ENCODE measurements at places on chromosomes 1 and 21.

DNA sequence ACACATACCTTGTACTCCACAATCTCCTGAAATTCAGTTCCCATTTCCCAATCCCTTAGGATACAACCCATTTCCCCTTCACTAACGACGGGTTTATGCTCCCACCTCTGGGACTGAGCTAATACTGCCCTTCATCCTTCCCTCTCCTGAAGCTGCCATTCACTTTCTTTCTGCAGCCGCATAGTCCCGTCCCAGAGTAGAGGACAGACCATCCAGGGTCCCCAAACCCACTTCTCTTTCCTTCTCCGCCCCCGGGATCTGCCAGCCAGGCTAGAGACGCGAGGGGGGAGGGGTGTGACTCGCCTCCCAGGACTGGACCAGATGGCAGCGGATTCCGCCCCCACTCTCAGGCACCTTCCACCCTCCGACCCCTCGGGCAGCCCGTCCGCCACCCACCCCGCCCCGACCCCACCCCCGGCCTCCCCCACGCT lies 679 bp downstream of the ABL2 start:
- peak overlapping the region; percentile 62 for H3K27ac ChIP-seq
- no peaks in the 10 kb centered on the region for H3K27me3 ChIP-seq
- peak overlapping the region; percentile 87 for H3K4me3 ChIP-seq
- H3K36me3 ChIP-seq = peaks cover 2% of the 10 kb centered on the region

DNA sequence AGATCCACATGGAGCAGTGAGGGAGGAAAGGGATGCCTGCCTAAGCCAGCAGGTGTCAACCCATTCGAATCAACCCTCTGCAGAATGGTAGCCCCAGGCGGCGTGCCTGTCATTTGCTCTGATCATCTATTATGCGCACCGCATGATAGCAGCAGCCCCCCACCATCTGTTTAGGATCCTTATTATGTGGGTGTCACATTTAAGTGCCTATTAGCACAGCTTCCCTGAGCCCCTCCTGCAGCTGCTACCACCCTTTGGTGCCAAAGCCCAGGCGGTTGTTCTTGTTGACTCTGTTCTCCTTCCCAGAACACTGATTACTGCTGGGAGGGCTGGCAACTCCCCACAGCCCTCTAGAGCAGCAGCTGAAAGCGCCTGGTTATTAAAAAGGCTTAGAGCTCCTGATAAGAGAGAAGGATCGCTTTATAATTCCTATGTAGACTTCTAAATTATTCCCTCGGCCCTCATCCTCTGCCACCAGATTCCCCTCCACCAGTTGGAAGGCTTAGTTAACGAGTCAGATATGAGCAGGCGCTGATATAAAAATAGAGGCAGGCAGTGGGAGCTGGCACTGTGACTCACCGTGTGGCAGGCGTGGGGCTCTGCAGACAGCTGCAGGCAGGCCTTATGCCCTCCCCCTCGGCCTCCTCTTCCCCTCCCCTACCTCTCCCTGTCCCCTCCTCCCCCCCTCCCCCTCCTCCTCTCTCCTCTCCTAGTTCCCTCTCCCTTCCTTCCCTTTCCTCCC lies 23.0 kb downstream of the ACTA1 start:
- DNase-seq = peak; percentile 42
- peak overlapping the region; percentile 62 for H3K27ac ChIP-seq
- H3K4me1 ChIP-seq = peaks cover 29% of the 10 kb centered on the region
- H3K4me3 ChIP-seq = peak overlapping the region; percentile 47
- H3K27me3 ChIP-seq = peaks cover 54% of the 10 kb centered on the region
- H3K36me3 ChIP-seq = no peaks in the 10 kb centered on the region

GRCh38 chr21:42279341-42279871 lies 35.8 kb downstream of the TFF3 start:
- H3K27me3 ChIP-seq = no peaks in the 10 kb centered on the region
- no peaks in the 10 kb centered on the region for H3K4me1 ChIP-seq
- no peak overlapping the region for H3K27ac ChIP-seq
- DNase-seq = no peak

GRCh38 chr1:216739793-216740192 lies 16.6 kb upstream of the ESRRG start:
- no peak for DNase-seq
- no peak overlapping the region for H3K4me3 ChIP-seq
- H3K27ac ChIP-seq = no peak overlapping the region
- no peaks in the 10 kb centered on the region for H3K27me3 ChIP-seq

DNA sequence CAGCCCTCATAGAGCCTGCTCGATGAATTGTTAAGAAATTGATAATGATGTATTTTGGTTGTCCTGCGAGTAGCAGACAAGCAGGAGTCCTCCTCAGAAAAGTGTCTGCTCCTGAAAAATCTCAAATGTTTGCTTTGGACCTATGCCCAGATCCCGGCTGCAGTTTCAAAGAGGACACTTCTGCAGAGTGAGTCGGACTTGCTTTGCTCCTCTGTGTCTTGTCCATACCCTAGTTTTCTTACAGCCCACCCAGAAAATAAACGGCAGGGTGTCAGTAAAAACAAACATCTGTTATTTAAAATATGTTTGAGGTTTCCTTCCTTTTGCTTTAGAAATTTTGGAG lies 2.8 kb downstream of the S100A10 start:
- peaks cover 74% of the 10 kb centered on the region for H3K4me1 ChIP-seq
- H3K27me3 ChIP-seq = no peaks in the 10 kb centered on the region
- H3K4me3 ChIP-seq = peak overlapping the region; percentile 99
- peak overlapping the region; percentile 16 for H3K27ac ChIP-seq
- peaks cover 64% of the 10 kb centered on the region for H3K36me3 ChIP-seq

DNA sequence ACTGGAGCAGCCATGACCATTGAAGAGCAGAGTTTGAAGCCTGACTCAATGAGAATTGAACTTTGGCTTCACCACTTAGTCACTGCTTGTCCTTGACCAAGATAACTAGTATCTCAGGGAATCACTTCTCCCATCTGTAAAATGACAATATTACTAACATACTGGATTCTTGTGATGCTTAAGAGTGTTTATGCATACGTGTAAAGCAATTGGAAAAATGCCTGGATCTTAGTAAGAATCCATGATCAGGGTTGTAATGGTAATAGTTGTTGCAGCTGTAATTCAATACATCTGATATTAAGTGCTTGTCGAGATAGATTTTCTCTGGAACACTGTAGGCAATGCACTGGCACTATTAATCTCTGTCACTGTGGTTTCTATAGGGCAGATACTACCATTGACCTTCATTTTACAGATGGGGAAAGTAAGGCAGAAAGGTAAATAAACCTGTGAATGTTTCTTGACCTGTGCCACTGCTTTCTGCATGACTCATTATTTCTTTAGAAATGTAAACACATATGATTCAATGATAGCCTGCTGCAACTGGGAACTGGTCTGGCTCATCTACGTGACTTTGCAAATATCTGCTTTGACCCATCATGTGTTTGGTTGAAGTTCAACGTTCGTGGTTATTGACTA lies 662.5 kb downstream of the PLA2G4A start:
- no peak for DNase-seq
- no peaks in the 10 kb centered on the region for H3K27me3 ChIP-seq
- H3K4me3 ChIP-seq = no peak overlapping the region
- no peaks in the 10 kb centered on the region for H3K36me3 ChIP-seq
- no peaks in the 10 kb centered on the region for H3K4me1 ChIP-seq

GRCh38 chr1:91080650-91081049 lies 58.8 kb upstream of the ZNF644 start:
- no peak overlapping the region for H3K4me3 ChIP-seq
- DNase-seq = no peak
- H3K4me1 ChIP-seq = no peaks in the 10 kb centered on the region
- no peak overlapping the region for H3K27ac ChIP-seq
- no peaks in the 10 kb centered on the region for H3K36me3 ChIP-seq
- H3K27me3 ChIP-seq = peaks cover 2% of the 10 kb centered on the region

DNA sequence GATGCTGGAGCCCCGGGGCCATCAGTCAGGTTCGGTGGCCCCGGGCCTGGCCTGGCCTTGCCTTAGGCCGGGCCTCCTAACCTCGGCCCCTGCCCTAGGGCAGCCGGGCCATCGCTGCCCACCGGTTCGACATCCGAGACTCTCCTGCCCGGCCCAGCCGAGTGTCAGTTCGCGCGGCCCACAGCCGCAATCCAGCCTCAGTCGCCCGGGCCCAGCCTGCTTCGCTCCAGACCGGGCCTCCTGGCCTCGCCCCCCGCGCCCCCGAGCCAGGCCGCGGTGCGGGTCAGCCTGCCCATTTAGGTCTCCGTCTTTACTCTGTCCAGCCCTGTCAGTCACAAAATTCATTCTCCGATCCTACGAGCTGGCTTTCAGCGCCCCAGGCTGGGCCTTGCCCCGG lies 777 bp downstream of the LRRC41 start:
- DNase-seq = peak; percentile 38
- peaks cover 41% of the 10 kb centered on the region for H3K4me1 ChIP-seq
- H3K36me3 ChIP-seq = peaks cover 19% of the 10 kb centered on the region

- H3K4me3 ChIP-seq = no peak overlapping the region
- H3K36me3 ChIP-seq = peaks cover 9% of the 10 kb centered on the region
- DNase-seq = no peak
- no peak overlapping the region for H3K27ac ChIP-seq
- H3K4me1 ChIP-seq = no peaks in the 10 kb centered on the region
- H3K27me3 ChIP-seq = peaks cover 20% of the 10 kb centered on the region
Measured at GRCh38 chr1:54826226-54826816, 25.2 kb upstream of the TTC22 start.

DNA sequence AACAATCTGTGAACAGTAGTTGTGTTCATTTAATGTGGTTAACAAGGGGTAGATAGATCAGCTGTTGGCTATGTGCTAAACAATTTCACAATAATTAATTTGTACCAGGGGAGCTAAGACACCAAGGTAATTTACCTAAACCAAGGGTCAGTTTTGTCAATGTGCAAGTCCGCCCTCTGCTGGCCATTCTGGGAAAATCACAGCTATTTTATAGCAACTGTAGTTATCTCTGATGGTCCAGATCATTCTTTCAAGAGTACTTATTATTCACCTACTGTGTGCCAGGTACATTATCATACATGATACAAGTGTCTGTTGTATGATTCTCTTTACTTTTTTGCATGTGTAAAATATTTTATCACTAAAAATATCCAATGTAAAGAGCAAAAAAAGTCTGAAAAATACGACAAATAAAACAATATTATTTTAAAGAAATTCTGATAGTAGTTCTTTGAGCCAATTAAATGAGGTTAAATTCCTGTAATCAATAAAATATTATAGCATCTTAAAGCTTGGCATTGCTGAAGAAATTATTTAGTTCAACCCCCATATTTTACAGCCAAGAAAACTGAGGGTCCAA lies 312.3 kb upstream of the FAM78B start:
- H3K27ac ChIP-seq = no peak overlapping the region
- DNase-seq = peak; percentile 70
- no peak overlapping the region for H3K4me3 ChIP-seq
- no peaks in the 10 kb centered on the region for H3K36me3 ChIP-seq
- no peaks in the 10 kb centered on the region for H3K4me1 ChIP-seq
- no peaks in the 10 kb centered on the region for H3K27me3 ChIP-seq

DNA sequence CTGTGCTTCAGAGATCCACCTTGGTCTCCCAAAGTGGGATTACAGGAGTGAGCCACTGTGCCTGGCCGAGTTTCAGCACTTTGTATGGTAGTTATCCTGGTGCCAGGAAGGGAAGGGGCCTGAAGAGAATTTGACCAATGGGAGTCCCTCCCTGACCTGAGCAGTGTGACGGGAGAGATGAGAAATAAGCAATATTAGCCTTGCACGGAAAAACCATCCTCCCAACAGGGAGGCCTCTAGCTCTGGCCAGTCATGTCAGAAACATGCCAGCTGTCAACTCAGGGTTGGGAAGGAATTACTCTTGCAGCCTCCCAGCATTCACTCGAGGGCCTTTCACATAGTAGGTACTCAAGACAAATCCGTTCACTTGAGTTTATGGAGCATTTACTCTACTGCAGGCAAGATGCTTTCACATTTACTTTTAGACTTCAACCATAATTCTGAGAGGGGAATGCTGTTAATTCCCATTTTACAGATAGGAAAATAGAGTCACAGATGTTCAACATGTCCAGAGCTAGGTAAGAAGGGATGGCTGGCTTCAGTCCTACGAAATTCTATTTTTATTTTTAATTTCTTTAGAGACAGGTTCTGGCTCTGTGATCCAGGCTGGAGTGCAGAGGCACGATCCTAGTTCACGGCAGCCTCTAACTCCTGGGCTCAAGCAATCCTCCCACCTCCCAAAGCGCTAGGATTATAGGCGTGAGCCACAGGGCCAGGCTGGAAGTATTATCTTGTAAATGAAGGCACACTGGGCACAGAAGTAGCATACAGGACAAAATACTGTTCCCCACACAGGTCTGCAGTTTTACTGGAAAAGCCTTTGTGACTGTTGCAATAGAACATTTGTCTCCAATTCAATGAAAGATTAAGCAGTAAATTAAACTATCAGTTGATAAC lies 3.2 kb upstream of the ATP13A2 start:
- H3K27me3 ChIP-seq = peaks cover 4% of the 10 kb centered on the region
- no peak overlapping the region for H3K27ac ChIP-seq
- peaks cover 20% of the 10 kb centered on the region for H3K36me3 ChIP-seq
- H3K4me1 ChIP-seq = peaks cover 50% of the 10 kb centered on the region
- no peak for DNase-seq

DNA sequence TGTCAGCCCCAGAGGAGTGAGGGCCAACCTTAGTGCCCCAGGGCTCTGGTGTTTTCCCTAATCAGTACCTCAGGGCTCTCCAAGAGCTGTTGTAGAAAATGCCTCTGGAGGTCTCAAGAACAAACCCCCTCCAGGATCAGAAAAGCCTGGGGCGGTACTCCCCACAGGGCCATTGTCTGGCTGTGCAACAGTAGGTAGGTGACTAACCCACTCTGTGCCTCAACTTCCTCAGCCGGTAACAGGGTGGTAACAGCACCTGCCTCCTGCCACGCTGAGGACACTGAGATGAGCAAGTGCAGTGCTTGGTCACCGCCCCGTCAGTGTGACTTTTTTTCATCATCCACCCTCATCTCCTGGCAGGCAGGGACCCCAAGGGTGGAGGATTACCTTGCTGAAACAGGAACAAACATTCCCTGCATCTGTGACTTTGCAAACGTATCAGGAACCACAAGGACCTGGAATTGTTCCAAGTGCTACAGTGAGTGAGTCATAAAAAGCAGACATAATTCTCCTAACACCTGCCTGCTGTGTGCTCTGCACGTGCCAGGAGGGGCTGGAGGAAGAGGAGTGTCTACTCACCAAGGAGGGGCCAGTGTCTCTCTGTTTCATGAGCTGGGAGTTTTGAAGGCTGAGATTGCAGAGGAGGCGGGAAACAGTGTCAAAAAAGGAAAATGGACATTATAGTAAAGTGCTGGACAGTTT lies 440.8 kb downstream of the NPHP4 start:
- H3K27ac ChIP-seq = no peak overlapping the region
- H3K27me3 ChIP-seq = peaks cover 2% of the 10 kb centered on the region
- no peak for DNase-seq
- no peak overlapping the region for H3K4me3 ChIP-seq

- H3K4me1 ChIP-seq = peaks cover 2% of the 10 kb centered on the region
- H3K36me3 ChIP-seq = peaks cover 2% of the 10 kb centered on the region
- H3K4me3 ChIP-seq = no peak overlapping the region
- DNase-seq = no peak
- H3K27ac ChIP-seq = no peak overlapping the region
Measured at GRCh38 chr1:10001016-10001665, 4.1 kb downstream of the RBP7 start.

GRCh38 chr1:234927312-234927970 lies 201.2 kb downstream of the TOMM20 start:
- peak overlapping the region; percentile 90 for H3K27ac ChIP-seq
- H3K27me3 ChIP-seq = no peaks in the 10 kb centered on the region
- DNase-seq = no peak

Measured in activated CD8-positive, alpha-beta T cell treated with anti-CD3 and anti-CD28 coated beads, Interleukin-2, amount 10 ng/mL, durations not matched to agents 7 days and 5 days (primary cell).